ENCODE measurements at places on chromosomes 4 and X.

DNA sequence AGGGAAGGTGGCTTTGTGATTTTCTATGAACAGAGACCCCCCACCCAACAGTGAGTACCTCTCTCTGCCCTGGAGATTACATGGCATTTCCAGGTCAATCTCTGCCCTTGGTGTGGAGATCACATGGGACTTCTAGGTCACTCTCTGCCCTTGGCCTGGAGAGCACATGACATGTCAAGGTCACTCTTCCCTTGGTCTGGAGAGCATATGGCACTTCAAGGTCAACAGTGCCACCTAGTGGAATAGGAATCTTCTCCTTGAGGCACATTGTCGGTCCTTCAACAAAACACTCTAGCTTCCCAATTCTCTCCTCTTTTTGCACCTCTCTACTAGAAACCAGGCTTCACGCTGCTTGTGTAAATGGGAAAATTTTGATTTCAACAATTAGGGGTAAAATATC, 66.2 kb upstream of the TACR3 start:
- no peak for DNase-seq

DNA sequence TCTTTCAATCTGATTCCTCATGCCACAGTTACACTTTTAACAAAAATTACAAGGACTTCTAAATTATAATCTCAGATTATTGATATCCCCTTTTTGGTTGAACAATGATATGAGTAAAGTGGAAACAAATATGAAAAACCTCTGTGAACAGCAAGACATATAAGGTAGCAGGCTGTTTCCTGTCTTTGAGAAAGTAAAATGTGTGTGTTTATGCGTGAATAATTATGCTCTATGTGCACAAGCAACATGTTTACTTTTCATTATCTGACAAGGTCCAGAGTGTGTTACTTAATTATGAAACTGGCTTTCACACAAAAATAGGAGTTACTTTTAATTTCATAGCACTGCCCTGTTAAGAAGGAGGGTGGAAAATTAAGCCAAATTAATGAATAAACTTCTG, 43.1 kb downstream of the DDIT4L start:
- DNase-seq = no peak

DNA sequence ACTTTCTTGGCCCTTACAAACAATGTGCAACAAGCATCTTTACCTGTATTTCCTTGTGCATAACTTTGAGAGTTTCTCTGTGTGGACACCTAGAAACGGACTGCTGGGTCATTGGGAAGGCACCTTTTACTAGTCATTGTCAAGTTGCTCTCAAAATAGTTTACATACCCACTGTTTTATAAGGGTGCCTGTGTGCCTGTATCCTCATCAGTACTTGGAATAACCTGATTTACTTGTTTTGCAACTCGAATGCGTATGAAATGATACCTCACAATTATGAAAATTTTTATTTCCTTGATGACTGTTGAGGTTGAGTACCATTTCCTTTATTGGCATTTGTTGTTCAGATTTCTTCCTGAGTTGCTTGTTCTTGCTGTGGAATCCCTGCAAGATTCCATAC, 150.8 kb downstream of the STIM2 start:
- no peak for DNase-seq

GRCh38 chr4:121227341-121227792, 63.2 kb upstream of the TNIP3 start:
- no peak for DNase-seq

DNA sequence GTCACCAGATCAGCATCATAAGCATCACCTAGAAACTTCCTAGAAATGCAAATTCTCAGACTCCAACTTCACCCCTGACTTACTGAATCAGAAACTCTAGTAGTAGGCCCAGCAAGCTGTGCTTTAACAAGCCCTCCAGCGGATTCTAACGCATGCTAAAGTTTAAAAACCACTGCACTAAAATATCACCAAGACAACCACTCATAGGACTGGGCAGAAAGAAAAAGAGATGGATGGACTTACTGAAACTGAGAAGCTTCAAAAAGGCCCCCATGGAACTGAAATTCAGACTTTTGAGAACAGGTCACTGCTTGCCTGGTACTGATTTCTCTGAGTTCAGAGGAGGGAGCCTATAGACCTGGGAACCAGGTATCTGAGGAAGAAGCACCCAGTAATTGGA, 40.1 kb downstream of the FAM241A start:
- DNase-seq = no peak

GRCh38 chr4:11768251-11768972, 339.7 kb upstream of the HS3ST1 start:
- no peak for DNase-seq

DNA sequence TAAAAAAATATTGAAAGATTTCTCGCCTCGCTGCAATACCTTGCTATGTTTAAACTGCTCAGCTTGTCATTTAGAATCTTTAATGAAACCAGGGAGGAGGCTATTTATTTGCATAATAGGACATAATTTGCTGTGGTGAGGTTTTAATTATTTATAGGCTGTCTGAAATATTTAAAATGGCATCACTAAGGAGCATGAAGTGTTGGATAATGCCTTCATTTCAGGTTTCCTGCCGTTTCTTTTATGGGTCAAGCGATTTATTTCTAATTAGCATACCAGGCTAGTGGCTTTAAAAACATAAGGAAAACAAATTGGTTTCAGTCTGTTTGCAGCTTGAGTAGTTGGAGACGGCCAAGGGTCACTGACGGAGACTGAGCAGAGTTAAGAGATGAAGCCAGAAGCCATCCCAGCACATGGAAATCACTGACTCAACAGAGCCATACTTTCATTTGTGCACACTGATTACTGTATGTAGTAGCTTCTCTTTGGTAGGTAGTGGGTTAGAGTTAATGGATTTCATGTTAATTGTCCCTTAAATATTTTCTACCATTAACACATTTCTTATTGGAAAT, 1962.4 kb upstream of the TENM3 start:
- DNase-seq = no peak

GRCh38 chrX:8125566-8125965, 45.5 kb downstream of the VCX2 start:
- no peak for DNase-seq

GRCh38 chr4:82710197-82710929, 88.2 kb downstream of the SCD5 start:
- DNase-seq = no peak

DNA sequence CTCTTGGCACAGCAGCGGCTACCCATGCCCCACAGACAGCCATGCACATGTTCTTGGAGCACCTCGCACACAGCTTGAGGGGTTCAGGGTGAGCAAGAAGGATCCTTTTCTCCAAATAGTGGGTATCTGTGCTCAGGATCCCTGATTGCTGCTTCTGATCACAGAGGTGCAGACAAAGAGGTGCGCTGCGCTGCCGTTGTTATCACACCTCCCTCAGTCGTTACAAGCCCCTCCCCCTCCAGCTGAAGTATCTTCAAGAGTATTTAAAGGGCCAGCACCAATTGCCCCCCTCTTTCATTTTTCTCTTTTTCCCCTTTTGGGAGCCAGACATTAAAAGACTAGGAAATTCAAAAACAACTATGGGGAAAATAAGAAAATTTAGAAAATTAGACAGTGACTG, 44.3 kb downstream of the NELFA start:
- no peak for DNase-seq

GRCh38 chr4:154562697-154563254, at the start of gene FGB:
TSS of gene FGB (plus strand) at chr4:154563011. CDS start at chr4:154563019, 8 bp downstream.
- no peak for DNase-seq

- DNase-seq = no peak
Observed at GRCh38 chr4:48311896-48312295, 29.4 kb upstream of the SLAIN2 start.

DNA sequence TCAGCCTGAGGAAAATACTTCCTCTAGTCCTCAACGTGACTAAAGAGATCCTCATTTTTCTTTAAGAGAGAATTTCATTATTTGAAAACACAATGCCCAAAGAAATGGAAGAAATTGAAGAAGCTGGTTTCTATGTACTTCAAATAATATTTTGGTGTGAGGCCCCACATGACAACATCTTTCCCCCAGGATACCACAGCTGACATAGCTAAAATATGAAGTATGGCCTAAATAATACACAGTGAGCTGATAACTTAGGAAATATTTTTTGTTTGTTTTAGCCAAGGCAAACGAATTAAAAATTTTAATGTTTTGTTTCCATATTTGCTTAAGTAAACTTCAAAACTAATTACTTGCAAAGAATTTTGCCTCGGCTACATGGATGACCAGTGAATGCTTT, 149.2 kb downstream of the CBR4 start:
- no peak for DNase-seq

- no peak for DNase-seq
Observed at GRCh38 chrX:133412665-133413064, 2.6 kb downstream of the GPC4 start.

- no peak for DNase-seq
Observed at GRCh38 chrX:13151828-13152517, 107.6 kb upstream of the FAM9C start.

GRCh38 chr4:82901183-82901718, 716 bp downstream of the THAP9 start:
- no peak for DNase-seq

- DNase-seq = no peak
Observed at GRCh38 chrX:155068165-155068564, 2.8 kb downstream of the CMC4 start.

DNA sequence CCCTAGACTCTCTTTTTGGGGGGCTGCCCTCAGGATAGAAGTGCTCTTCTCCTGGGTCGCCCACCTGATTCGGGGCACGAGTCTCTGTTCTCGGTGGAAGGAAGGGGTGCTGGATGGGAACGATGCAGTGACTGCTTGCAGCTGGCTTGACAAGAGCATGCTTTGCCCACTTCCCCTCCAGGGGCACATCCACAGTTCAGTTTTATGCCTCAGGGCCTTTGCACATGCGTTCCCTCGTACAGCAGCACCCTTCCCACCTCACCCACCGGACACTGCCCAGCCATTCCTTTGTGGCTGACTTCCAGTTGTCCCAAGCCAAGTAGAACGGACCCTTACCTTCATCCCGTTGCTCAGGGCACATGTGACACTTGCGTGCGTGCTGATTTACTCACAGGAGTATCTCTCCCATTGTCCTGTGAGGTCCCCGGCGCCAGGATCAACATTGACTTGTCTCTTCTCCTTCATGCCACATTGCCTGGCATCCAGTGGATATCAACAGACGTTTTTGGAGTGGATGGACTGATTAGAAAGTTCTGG, 60.0 kb downstream of the C4orf50 start:
- DNase-seq = no peak

GRCh38 chrX:88613338-88613737, 133.7 kb upstream of the CPXCR1 start:
- DNase-seq = no peak

DNA sequence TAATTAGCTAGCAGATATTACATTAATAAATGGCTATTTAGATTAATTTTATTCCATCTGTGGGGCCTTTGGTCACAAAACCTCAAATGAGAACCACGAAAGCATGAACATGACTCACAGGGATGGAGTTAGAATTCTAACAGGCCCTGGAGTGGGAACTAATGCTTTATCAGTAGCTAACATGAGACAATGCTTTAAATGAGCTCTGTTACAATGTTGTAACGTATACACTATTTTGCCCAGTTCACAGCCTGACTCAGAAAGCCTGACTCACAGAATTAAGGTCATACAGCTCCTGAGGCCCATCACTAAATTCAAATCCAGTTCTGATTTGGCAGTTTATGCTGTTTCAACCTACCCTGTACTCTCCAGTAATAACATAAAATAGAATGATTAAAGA, 23.2 kb downstream of the VEGFC start:
- no peak for DNase-seq
